ENCODE measurements at places on chromosomes 5 and 9.
A peak's percentile ranks its signal among the peaks of the same experiment; 100 is the strongest.

DNA sequence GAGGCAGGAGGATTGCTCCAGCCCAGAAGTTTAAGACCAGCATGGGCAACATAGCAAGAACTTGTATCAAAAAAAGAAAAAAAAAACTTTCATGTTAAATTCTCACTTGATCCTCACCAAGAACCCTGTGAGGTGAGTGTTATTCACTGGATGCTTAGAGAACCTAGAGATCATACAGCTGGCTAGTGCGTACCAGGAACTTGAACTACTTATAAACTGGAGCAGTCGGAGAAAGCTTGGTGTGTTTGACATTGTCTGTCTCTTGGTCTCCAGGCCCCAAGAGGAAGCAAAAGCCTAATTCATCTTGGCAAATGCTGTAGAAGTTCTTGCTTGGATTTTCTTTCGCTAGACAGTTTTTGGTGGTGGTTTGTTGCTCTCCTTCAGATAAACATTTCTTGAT lies 18.1 kb downstream of the TJP2 start:
- no peak for DNase-seq

DNA sequence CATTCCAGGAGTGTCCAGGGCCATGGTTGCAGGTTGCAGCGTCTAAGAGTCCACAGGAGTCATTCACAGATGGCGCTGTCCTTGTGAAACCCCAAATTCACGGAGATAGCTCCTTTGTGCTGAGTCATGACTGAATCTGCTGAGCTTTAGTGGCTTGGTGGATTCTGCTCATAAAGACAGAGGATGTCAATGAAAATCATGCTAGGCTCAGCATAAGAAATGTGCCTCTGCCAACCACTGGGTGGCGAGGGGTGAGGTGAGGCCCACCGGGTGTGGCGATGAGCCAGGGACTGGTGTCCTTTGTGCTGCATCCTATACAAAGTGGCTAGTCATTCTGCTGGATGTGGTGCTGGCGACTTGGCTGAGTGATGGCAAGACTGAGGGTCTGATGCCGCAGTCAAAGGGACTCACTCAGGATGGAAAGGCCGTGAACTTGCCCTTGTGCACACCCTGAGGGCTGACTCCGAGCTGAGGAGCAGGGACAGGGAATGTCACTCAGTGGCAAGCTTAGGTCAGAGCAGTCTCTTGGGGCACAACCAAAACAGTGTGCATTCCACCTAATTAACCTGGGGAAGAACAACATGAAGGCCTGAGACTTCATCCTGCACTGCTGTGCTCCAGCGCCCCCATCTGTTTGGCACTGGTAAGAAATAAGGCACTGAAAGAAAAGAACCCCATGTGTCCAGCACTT lies 71.5 kb downstream of the DAP start:
- DNase-seq, result peak; percentile 22

- no peak for DNase-seq
Observed at GRCh38 chr9:131499254-131499767, 3.4 kb upstream of the POMT1 start.

- DNase-seq, result no peak
Observed at GRCh38 chr9:124454791-124455443, 4.7 kb downstream of the ADGRD2 start.

DNA sequence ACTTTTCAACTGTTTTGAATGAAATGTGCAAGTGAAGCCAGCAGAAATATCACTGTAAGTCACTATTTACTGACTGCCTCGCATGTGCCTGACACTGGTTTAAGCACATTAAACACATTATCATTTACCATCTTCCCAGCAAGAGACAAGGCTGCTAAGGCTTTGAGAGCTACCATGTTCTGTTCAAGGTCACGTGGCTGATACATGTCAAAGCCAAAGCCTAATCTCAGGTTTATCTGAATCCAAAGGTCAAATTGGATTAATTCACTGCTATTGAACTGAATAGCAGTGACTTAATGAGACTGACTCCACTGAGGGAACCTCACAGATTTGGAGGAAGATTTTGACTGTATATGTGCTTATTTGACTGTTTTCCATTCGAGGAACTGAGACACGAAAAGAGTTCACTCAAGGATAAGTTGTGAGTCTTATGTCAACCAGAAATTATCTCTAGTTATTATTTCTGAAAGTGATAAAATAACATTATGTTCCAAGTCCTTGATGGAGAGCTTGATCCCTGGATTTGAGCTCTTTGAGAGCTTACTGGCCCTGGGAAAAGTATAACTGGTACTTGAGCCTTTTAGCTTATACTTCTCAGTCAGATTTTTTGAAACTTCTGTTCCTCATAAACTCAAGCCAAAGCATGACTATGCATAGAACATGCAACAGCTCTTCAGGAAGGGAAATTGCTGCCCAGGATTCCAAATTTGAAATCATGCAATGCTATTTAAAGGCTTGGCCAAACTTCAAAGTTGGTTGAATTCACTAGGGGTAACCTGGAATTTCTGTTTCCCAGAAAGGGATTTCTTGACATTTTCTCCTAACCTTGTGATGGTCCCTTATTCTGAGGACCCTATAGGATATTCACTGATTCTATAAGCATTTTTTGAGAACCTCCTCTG lies 23.4 kb upstream of the ARHGAP26 start:
- no peak for DNase-seq

DNA sequence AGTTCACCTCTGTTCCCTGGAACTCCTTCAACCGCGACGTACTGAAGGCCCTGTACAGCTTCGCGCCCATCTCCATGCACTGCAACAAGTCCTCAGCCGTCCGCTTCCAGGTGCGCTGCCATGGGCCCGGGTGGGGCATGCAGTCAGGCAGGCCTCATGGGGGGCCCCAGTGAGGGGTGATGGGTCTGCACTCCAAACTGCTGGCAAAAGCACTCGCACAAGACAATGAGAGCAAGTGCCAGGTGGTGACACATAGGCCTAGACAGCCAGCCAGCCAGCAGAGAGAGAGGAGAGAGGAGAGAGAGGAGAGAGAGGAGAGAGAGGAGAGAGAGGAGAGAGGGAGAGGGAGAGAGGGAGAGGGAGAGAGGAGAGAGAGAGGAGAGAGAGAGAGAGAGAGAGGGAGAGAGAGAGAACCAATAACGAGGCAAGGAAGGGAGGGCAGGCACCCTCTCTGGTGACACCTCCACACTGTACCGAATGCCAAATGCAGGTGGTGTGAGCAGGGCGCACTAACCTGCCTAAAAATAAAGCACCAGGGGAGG lies 21.0 kb downstream of the DBH start:
- DNase-seq, result no peak

- DNase-seq, result no peak
Observed at GRCh38 chr9:135306699-135307098, 172.9 kb upstream of the PPP1R26 start.

- DNase-seq, result no peak
Observed at GRCh38 chr5:51987669-51988209, 604.5 kb downstream of the ISL1 start.
